ENCODE measurements at places on chromosomes 3 and 15.
A peak's percentile ranks its signal among the peaks of the same experiment; 100 is the strongest.

DNA sequence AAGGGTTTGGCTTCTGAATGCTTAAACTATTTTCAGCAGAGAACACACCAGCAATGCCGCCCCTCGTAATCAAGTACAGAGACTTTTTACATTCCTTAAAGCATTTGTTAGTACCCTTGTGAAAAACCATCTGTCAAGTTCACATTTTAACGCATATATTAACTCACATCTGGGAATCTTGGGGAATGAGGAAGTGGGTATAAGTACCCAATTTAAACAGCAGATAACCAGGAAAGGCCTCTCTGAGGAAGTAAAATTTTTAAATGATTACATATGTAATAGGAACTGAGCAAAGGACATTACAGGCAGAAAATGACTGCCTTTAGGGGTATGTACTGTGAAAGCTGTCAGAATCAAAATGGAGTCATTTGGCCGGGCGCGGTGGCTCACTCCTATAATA, 12.8 kb upstream of the CFAP44 start:
- no peak for DNase-seq

DNA sequence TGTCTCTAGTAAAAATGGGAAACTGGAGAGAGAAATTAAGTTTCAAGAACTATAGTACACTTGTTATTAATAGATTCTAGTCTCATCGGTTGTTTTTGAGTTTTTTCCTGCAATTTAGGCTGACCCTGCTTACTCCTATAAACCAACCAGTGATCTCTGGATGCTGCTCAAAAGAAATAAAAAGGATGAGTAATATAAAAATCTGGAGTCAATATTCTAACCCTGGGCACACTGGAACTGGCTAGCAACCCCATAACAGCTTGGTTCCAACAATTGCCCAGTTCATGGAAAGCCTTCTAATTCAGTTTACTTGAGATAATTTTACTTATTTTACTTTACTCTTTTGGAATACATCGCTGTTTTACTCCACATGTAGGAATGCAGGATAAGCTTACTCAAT, 211.6 kb downstream of the GBE1 start:
- peak; percentile 48 for DNase-seq

- no peak for DNase-seq
These were observed 1.5 kb upstream of the PRICKLE2 start for GRCh38 chr3:64226730-64227129.

DNA sequence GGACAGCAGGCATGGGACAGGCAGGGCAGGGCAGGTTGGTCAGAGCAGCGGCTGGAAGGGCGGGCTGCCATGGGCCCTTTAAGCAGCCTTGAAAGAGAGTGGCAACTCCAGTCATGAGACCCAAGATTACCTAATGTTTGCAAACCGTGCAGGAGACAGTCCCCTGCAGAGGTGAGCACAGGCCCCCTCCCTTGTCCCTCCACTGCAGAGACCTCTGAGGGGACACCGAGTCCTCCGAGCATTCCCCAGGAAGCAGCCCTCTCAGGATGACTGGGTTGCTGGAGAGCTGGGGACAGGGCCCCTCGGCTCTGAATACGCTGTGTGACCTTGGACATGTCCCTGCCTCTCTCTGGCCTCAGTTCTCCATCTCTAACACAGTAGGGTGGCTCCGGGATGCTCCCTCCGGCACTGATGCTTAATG, 81.4 kb downstream of the IQSEC1 start:
- DNase-seq: no peak

GRCh38 chr3:190058521-190059241, 62.0 kb downstream of the P3H2 start:
- DNase-seq: no peak

DNA sequence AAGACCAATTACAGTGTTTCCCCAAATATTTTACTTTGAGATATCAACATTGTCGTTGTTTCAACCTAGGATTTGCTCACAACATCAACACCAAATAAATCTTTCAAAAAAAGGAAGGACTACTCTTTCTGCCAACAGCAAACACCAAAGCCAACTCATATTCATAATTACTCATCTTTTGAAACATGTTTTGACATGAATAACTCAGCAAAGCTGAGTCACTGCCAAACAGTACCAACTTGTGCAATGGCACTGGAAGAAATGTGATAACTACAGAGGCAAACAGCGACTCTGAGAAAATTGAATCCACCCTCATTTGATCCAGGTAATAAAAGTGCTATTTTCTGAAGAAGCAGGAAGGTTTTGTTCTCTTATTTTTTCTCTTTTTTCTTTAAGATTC, 67.2 kb downstream of the PEX5L start:
- peak; percentile 77 for DNase-seq

DNA sequence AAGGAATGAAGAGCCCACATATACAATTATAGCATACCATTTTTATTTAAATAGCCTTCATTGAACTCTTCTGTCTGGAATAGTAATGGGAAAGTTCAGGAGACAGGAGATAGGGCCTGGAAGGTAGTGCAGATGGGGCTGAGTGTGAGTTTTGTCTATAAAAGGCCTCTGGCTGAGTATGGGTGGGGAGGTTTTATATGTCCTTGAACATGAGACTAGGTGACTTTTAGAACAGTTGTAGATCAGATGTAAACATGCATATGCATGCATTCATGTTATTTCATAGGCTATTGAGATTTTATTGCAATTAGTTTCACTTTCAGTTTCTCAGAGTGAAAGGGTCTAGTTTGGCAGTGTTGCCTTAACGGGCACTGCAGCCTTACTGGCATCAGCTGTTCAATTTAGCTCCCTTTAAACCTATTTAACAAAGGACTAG, 27.1 kb downstream of the CGGBP1 start:
- DNase-seq: no peak

DNA sequence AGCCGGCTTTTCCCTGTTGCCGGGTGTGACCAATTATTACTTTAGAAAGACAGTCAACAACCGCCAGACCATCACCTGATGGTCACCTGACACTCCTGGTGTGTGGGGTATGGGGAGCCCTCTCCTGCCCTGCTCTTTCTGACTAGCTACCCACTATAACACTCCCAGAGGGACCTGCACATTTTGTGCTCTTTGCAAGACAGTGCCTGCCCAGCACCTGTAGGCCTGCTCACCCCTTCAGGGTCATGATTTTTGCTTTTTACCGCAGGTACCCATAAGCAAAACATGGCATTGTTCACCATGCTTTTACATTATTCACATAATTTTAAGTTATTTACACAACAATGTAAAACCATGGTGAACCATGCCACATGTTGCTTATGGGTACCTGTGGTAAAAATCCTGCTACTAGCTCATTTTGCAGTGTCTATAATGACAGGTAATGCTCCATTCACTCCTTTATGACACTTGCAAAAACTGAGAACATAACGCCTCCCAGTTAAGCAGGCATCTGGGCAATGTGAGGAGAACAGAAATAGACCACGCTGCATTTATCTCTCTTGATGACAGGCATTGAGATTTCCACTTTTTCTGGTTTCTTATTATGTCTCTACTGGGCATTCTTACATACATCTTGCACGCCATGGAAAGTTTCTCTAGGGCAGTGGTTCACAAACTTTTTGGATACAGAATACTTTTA, 9.9 kb downstream of the CCRL2 start:
- DNase-seq: no peak

DNA sequence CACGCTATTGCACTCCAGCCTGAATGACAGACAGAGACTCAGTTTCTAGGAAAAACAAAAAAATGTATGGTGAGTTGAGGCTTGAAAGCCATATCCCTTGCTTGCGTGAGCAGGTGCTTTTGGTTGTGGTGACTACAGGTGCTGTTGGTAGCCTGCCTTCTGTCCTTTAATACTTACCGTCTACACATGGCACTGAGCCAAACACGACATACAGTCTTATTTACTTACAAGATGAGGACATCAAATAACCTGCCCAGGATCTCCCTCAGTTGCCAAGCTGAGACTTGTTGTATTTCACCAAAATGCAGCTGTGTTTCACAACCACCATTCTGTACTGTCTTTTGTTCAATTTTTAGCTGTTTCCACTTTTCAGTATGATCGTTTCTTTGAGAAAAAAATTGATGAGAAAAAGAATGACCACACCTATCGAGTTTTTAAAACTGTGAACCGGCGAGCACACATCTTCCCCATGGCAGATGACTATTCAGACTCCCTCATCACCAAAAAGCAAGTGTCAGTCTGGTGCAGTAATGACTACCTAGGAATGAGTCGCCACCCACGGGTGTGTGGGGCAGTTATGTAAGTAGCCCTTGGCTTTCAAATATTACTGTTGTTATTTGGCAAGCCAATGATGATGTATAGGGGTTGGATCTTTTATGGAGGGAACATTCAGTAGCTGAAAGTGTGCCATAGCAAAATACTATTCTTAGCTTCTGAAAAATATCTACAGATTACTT, 6.5 kb downstream of the ALAS1 start:
- no peak for DNase-seq

- peak; percentile 89 for DNase-seq
These were observed 514 bp downstream of the MBNL1 start for GRCh38 chr3:152269056-152269830.

DNA sequence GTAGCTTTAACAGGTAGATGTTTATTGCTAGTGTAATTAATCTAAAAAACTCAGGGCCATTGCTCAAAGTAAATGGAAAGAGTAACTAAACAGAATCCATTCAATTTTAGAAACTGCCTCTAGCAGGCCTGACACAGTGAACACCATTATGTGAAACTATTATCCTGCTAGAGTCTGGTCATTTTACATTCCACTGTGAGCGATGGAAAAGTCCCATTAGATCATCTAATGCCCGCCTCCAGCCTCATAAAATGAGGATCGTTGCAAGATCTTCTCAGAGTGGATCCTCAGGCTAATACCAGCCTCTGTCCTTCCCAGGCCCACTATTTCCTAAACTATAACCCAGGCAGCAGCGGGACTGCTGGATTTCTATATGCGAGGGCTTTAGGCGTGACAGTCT, 107.7 kb downstream of the WDR76 start:
- DNase-seq: no peak

- no peak for DNase-seq
These were observed 1.4 kb downstream of the MAPKBP1 start for GRCh38 chr15:41775651-41776050.

DNA sequence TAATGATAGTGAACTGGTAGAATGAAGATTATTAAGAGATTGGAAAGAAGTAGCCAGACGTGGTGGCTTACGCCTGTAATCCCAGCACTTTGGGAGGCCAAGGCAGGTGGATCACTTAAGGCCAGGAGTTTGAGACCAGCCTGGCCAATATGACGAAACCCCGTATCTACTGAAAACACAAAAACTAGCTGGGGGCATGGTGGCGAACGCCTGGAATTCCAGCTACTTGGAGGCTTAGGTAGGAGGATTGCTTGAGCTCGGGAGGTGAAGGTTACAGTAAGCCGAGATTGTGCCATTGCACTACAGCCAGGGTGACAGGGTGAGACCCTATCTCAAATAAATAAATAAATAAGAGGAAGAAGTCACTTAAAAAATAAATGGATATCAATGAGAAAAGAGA, 14.0 kb downstream of the USP8 start:
- DNase-seq: no peak

DNA sequence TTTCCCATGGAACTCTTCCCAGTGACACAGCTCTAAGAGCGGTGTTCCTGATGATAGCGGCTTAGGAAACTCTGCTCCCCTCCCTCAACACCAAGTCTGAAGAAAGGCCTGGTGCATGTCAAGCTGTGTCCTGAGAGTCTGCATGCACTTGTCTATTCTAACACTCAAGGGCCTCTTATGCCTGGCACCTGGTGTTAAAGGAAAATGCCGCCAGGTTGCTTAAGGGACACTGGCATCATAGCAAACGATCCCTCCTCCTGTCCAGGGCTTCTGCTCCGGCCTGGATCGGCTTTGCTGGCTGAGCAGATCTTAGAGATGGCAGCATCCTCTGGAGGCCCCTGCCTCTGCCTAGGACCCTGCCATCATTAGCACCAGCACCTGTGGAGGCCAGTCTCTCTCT, 121.7 kb downstream of the MEGF11 start:
- no peak for DNase-seq

GRCh38 chr3:32217339-32217738, 21.1 kb upstream of the CMTM8 start:
- DNase-seq: no peak

GRCh38 chr15:23467110-23467600, 20.1 kb upstream of the GOLGA6L2 start:
- DNase-seq: peak; percentile 26

GRCh38 chr3:141368062-141368924, at the start of gene ZBTB38:
ZBTB38 (plus strand) TSS chr3:141368504; CDS start chr3:141442389, 73,885 bp downstream.
- DNase-seq: peak; percentile 79

DNA sequence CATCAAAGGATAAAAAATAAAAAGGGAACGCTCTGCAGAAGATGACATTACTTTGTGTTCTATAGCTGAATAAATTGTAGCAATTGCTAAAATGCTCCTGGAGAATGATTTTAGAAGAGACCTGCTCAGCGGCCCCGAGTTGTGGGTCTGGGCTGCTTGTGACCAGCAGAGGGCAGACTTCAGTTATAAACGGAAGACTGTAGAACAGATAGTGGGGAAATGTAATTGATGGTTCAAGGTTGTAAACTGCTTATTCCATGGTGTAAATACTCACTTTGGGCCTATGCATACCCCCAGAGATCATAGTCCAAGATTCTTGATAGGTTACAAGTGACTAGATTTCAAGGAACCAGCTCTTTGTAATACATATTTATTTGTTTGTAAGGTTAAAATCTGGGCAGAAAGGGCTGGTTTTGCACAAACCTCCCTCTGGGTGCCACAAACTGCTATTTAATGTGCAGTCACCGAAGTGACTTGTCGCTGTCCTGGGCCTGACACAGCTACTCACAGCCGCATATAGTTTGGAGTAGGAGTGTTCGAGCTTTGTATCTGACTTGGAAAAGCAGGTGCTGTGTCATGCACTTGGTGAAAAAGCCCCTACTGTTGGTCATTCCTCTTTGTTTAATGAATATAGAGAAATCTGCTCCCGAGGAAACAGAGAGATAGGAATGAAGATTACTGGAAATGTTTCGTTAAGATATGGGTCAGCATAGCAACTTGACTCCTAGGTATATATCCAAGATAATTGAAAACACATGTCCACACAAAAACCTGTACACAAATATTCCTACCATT, 34.7 kb upstream of the NDUFB4 start:
- no peak for DNase-seq

DNA sequence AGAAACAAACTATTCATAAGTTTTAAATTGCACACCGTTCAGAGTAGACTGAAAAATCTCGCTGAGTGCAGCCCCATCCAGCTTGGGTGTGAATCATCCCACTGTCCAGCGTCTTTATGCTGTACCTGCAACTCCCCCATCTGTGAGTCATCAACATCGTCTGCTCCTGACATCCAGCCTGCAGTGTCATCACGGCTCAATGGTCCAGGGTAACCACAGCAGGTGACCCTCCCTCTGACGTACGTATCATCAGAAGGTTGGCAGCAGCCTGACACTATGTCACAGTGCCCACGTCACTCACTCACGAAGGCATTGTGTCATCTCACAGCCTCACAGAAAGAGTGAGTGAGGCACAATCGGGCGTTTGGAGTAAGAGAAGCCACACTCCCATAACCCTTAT, 65.2 kb downstream of the TPRA1 start:
- DNase-seq: peak; percentile 5

- no peak for DNase-seq
These were observed 33.1 kb downstream of the USF3 start for GRCh38 chr3:113663324-113663750.

DNA sequence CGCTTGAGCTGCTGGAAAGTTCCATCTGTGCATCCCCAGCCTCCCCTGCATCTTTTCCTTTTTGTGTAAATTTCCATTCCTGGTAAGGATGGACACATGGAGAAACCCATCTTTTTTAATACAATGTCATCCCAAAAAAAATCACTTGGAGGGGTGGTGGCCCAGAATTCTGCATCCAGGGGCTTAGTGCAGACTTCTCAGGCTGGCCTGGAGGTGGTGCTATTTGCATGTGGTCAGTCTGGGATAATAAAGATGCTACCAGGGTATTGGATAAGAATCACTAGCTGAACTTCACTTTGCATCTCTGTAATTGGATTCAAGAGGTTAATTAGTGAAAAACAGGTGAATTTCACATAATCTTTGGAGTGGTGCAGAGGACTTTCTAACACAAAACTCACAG, 1.8 kb upstream of the ZSCAN2 start:
- peak; percentile 43 for DNase-seq
